Upper lobe of right lung (tissue), 1 donor: ENCODE measurements at places on chromosomes 2 and 18. TPM values are rescaled to one million over a fixed set of nuclear protein-coding genes. Genes with fewer than 3 reads are reported as not detected.

DNA sequence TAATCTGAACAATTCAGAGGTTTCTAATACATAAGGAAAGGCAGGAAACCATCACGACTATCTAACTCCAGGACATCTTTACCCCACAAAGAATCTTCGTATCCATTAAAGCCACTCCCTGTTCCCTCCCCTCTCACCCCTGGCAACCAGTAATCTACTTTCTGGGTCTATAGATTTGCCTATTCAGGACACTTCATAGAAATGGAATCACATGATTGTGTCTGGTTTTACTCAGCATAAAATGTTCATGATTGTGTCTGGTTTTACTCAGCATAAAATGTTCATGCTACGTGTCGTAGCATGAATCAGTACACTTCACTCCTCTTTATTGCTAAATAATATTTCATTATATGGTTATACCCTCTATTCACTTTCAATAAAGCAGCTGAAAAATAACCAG lies 11.6 kb downstream of the FECH start:
- no peak for DNase-seq

DNA sequence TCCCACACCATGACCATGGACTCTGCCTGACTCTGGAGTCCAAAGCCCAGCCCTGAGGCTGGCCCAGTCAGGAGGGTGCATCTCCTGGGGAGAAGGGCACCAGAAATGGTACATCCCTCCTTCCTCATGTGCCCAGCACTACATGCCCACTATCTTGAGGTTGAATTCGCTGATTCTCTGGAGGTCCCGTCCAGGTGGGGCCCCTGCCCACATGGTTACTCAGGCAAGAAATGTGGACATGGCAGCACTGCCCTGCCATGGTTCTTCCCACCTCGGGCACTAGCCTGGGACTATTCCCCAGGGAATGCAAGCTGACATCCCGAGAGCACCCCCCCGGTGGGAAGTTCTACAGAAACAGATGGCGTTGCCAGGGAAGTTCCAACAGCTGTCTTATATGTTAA lies 15.3 kb upstream of the HES6 start:
- no peak for DNase-seq

Gene XDH
- total RNA-seq: 0.41 TPM

Gene ALPI
- total RNA-seq: not detected

Gene TXNDC2
- 0.55 TPM for total RNA-seq
